Sigmoid colon (tissue), 7 donors: ENCODE measurements at places on chromosomes 6 and 20. TPM values are rescaled to one million over a fixed set of nuclear protein-coding genes. Genes with fewer than 3 reads are reported as not detected.

DNA sequence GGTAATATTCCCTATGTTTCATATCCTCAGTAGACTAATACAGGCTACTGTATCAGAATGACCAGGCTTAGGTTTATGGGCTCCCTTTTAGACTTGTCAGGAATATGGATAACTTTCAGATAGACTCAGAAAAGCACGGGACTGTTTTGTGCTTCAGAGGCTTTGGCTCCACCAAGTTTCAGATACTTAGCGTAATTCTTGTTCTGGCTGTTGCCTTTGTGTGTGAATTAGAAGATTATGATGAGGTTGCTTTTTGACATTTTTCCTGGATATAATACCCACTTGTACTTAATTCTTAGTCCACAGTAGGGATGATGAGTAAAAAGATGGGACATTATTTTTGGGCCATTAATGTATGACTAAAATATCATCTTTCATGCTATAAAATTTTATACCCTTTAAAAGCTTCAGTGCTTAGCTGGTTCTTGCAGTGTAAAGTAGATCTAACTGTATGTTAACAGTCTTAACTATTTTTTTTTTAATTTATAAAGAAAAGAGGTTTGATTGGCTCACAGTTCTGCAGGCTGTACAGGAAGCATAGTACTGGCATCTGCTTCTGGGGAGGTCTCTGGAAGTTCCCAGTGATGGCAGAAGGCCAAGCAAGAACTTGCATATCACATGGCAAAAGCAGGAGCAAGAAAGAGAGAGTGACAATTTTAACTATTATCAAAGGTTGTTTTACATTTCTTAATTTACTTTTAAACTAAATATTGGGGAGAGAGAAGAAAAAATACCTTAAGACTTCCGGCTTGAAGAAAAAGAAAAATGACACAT lies 120.7 kb downstream of the ZFAND3 start:
- no peaks in the 10 kb centered on the region for H3K36me3 ChIP-seq
- no peak overlapping the region for H3K4me3 ChIP-seq
- H3K4me1 ChIP-seq = peaks cover 17% of the 10 kb centered on the region
- DNase-seq = peak; percentile 67
- no peak overlapping the region for H3K27ac ChIP-seq

DNA sequence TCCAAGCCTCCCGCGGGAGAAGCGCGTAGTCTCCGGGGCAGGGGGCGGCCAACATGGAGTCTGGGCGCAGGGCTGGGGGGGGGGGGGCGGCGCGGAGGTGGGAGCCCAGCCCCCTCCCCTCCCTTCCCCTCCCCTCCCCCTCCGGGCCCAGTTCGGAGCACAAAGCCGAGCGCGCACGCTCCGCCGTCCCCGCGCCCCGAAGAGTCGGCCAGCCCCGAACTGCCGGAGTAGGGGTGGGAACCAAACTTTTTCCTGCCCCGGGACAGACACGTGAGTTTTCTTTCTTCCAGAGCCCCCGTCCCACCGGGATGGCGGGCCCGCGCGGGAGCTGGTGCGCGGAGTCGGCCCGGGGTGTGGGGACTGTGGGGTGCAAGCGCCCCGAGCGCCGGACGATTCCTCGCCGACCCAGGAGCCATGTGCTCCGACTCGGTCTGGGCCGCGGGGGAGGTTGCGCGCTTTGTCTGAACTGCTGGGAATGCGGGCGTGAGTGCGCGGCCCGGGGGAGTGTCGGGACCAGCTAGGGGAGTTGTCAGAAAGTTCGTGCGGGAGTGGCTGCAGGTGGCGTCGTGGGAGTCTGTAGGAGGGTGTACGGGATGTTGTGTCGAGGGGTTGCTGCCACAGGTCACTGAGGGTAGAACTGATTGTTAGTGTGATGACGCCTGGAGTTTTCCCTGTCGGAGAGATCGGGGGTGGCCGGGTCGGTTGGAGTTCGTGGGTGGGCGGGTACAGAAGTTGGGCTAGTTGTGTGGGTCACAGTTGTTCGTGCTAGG lies 1.2 kb downstream of the TGIF2 start:
- H3K4me3 ChIP-seq = peak overlapping the region; percentile 87
- H3K27me3 ChIP-seq = no peaks in the 10 kb centered on the region
- no peaks in the 10 kb centered on the region for H3K4me1 ChIP-seq
- H3K36me3 ChIP-seq = peaks cover 11% of the 10 kb centered on the region

DNA sequence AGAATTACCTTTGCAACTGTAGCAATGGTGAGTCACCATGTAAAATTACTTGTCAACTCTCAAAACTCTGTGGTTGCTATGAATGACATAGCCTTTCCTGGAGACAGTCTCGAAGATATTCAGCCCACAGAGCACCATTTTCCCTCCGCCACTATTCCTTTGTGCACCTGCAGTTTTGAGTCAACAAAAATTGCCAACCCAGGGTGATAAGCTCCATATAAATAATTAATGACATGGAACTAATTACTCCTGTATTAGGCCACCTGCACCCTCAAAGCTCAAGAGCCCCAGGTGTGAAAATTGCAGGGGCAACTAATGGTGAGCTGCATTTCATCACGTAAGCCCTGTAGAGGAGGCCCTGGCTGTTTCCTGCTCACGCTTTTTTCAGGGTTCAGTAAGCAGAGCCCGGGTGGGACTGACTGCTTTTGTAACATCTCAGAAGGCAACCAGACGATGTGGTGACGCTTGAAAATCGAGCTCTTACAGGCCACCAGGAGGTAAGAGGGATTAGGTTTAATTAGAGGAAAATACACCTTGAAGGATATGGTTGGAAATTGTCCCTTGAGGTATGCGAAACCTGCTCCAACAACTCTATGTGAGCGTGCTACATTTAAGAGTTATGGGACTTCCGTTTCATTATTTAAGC lies 70.8 kb downstream of the BMP2 start:
- H3K27me3 ChIP-seq = no peaks in the 10 kb centered on the region
- no peaks in the 10 kb centered on the region for H3K36me3 ChIP-seq
- H3K27ac ChIP-seq = no peak overlapping the region
- no peak overlapping the region for H3K4me3 ChIP-seq

- no peaks in the 10 kb centered on the region for H3K36me3 ChIP-seq
- no peaks in the 10 kb centered on the region for H3K27me3 ChIP-seq
- no peaks in the 10 kb centered on the region for H3K4me1 ChIP-seq
- no peak overlapping the region for H3K4me3 ChIP-seq
- DNase-seq = no peak
Measured at GRCh38 chr20:60249436-60249835, 291.2 kb downstream of the CDH26 start.

DNA sequence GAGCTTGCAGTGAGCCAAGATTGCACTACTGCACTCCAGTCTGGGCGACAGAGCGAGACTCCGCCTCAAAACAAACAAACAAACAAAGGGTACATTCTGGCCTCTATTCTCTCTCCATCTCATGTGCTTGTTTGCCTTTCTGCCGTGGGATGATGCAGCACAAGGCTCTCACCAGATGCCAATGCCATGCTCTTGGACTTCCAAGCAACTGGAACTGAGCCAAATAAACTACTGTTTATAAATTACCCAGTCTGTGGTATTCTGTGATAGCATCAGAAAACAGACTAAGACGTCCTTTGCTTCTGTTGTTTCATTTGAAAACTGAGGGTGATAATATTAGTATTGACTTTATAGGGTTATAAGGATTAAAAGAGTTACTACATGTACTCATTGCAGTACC lies 3.6 kb upstream of the BRD2 start:
- DNase-seq = no peak
- no peak overlapping the region for H3K27ac ChIP-seq
- H3K27me3 ChIP-seq = no peaks in the 10 kb centered on the region
- H3K36me3 ChIP-seq = no peaks in the 10 kb centered on the region
- no peak overlapping the region for H3K4me3 ChIP-seq
- H3K4me1 ChIP-seq = peaks cover 28% of the 10 kb centered on the region

- no peak overlapping the region for H3K27ac ChIP-seq
- DNase-seq = no peak
- no peaks in the 10 kb centered on the region for H3K4me1 ChIP-seq
- no peaks in the 10 kb centered on the region for H3K36me3 ChIP-seq
- H3K27me3 ChIP-seq = no peaks in the 10 kb centered on the region
Measured at GRCh38 chr20:6599876-6600735, 167.4 kb upstream of the BMP2 start.

GRCh38 chr20:43839793-43840199 lies 74.9 kb upstream of the TOX2 start:
- no peaks in the 10 kb centered on the region for H3K36me3 ChIP-seq
- no peak overlapping the region for H3K4me3 ChIP-seq
- H3K27me3 ChIP-seq = no peaks in the 10 kb centered on the region

GRCh38 chr20:16388731-16389130 lies 184.5 kb downstream of the KIF16B start:
- H3K27ac ChIP-seq = no peak overlapping the region
- H3K4me3 ChIP-seq = no peak overlapping the region
- no peaks in the 10 kb centered on the region for H3K4me1 ChIP-seq
- H3K36me3 ChIP-seq = no peaks in the 10 kb centered on the region

DNA sequence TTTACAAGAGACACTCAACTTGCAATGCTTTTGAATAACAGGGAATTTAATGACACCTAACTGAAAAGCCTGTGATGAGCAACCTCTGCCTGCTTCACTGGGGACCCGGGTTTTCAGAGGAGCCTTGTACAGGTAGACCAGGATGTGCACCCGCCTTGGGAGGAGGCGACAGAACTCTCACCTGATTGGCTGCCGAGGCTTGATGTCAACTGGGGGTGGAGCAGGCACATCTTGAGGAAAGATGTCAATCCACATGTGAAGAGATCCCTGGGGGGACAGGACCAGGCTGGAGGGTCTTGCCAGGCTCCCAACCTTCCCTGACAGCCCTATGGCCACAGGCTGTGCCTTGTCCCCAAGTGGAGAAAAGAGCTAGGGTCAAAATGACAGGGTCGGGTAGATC lies 19.8 kb downstream of the ERGIC3 start:
- no peak overlapping the region for H3K4me3 ChIP-seq
- H3K27me3 ChIP-seq = no peaks in the 10 kb centered on the region
- H3K4me1 ChIP-seq = no peaks in the 10 kb centered on the region
- H3K36me3 ChIP-seq = peaks cover 7% of the 10 kb centered on the region
- no peak for DNase-seq
- H3K27ac ChIP-seq = no peak overlapping the region

DNA sequence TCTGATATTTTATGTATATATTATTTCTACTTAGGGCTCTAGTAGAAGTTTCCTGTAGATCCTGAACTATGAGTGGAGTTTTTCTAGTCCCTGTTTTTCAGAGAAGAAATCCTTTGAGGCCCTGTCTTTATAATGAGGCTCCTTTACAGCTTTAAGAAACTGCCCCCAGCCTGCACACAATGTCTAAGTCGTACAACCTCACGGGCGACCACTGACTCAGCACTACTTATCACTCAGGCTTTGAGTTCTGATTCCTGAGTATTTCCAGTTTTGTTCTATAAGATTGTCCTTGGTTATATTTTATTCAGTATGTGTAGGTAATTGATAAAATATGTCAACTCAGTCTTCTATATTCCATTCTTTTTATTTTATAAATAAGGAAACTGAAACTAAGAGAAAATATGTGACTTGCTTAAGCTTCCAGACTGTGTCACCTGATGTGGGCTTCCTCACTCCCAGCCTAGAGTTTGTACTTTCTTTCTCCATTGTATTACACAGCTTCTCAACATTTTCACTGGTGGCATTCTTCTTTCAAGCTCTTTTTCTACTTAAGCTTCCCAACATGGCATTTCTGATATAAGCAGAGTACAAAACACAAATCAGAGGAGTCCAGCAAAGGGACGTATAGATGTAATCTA lies 167.0 kb downstream of the TBX18 start:
- H3K27me3 ChIP-seq = no peaks in the 10 kb centered on the region
- H3K36me3 ChIP-seq = no peaks in the 10 kb centered on the region
- no peak for DNase-seq
- no peak overlapping the region for H3K27ac ChIP-seq

- no peaks in the 10 kb centered on the region for H3K4me1 ChIP-seq
- no peak overlapping the region for H3K27ac ChIP-seq
- no peaks in the 10 kb centered on the region for H3K27me3 ChIP-seq
- DNase-seq = no peak
- no peaks in the 10 kb centered on the region for H3K36me3 ChIP-seq
- no peak overlapping the region for H3K4me3 ChIP-seq
Measured at GRCh38 chr6:49918787-49919186, 45.2 kb downstream of the DEFB114 start.

GRCh38 chr20:10794765-10795164 lies 121.0 kb upstream of the JAG1 start:
- H3K27ac ChIP-seq = no peak overlapping the region
- no peaks in the 10 kb centered on the region for H3K36me3 ChIP-seq
- no peaks in the 10 kb centered on the region for H3K27me3 ChIP-seq
- no peak for DNase-seq

DNA sequence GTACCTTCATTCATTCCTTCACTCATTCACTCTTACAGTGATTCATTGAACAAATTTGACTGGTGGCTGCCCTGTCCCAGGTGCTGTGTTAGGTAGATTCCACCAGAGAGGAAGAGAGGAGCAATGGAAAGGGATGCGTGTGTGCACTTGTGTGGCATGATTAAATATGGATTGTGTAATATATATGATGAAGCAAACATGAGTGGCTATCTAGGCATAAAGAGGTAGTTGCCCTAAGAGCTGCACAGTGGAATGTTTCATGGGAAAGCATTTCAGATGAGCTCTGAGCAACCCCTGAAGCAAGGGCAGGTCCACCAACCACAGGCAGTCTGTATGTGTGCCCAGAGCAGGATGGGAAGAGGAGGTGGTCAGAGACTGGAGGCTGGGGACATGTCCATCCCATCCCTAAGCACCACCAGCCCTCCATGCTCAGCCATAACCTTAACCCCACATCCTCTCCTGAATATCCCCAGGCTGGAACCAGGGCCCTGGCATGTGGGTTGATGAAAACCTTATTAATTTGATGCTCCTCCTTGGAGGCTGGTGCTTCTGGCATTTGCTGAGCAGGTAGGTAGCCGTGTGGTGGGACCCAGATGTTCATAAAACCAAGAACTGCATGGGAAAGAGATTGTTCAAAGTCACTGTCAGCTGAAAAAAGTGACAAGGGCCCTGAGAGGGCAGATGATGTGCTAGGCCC lies 226.2 kb downstream of the SYNDIG1 start:
- no peaks in the 10 kb centered on the region for H3K36me3 ChIP-seq
- no peak overlapping the region for H3K27ac ChIP-seq
- H3K27me3 ChIP-seq = no peaks in the 10 kb centered on the region
- DNase-seq = peak; percentile 25
- H3K4me1 ChIP-seq = peaks cover 6% of the 10 kb centered on the region
- H3K4me3 ChIP-seq = no peak overlapping the region

DNA sequence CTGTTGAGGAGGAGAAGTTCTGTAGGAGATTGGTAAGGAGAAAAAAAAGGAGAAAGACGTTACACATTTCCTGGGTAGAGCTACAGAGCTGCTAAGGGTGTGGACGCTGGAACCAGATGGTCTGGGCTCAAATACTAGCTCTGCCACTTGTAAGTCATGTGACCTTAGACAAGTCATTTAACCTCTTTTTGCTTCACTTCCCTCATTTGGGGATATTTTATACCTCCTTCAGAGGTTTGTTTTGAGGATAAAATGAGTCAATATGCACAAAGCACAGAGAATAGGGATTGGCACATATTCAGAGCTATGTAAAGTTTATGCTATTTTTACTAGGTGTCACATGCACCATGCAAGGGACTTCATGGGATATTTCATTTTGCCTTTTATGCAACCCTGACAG lies 708.8 kb downstream of the DHX35 start:
- no peaks in the 10 kb centered on the region for H3K36me3 ChIP-seq
- H3K27ac ChIP-seq = no peak overlapping the region

SIRPB2 gene
- 9.6 TPM for total RNA-seq

FOXP4 gene
- 5.0 TPM for total RNA-seq

BPIFB4 gene
- total RNA-seq = not detected

KHDC1L gene
- not detected for total RNA-seq
